ENCODE measurements at places on chromosomes 7 and 10.
A peak's percentile ranks its signal among the peaks of the same experiment; 100 is the strongest.

DNA sequence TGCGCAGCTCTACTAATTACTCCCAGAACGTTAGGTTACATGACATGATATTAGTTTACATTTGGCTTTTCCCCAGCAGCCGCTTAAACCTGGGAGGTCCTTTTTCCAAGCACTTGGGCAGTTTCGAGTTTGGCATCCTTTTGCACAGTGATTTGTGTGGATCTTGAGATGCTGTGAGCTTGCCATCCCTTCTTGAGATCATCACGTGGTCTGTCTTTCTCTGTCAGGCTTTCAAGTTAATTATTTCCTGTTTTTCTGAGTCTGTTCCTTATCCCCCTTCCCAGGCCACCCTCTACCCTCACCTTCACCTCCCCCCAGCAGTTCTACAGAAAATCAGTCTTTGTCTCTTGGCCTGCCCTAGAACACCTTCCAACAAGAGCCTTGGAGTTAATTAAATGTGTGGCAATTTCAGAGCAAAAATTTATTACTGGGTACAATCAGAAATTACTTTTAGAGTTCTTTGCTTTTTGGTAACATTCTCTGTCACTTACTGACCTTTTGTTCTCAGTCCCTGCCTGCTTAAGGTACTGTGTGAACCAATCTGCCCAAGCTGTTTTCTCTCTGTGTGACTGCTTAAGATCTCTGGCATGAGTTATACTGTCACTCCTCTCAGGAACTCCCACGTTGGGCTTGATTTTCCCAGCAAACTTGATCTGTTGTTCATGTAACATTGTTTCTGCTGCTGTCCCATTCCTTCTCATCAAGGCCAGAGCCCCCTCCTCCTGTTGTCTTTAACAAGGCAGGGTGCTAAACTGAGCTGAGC lies 3.1 kb upstream of the SLF2 start:
- DNase-seq = no peak

- DNase-seq = peak; percentile 25
Measured at GRCh38 chr7:87058744-87059524, 520 bp downstream of the ELAPOR2 start.

DNA sequence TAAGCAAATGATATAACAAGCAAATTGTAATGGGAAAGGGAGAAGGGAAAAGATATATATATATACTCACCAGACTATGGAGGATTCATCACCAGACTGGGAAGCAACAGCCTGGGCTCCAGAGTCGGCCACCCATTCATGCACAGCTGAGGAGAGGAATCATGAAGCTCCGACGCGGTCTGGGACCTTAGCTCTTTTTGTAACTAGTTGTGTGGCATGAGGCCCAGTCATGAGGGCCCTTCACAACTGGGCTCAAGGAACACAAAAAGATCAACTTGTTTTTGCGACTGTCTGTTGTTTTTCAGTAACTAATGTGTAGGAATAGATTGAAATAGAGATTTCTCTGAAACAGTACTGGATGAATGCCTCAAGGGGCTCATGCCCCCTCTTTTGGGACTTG lies 911.2 kb downstream of the TYW1 start:
- DNase-seq = no peak

DNA sequence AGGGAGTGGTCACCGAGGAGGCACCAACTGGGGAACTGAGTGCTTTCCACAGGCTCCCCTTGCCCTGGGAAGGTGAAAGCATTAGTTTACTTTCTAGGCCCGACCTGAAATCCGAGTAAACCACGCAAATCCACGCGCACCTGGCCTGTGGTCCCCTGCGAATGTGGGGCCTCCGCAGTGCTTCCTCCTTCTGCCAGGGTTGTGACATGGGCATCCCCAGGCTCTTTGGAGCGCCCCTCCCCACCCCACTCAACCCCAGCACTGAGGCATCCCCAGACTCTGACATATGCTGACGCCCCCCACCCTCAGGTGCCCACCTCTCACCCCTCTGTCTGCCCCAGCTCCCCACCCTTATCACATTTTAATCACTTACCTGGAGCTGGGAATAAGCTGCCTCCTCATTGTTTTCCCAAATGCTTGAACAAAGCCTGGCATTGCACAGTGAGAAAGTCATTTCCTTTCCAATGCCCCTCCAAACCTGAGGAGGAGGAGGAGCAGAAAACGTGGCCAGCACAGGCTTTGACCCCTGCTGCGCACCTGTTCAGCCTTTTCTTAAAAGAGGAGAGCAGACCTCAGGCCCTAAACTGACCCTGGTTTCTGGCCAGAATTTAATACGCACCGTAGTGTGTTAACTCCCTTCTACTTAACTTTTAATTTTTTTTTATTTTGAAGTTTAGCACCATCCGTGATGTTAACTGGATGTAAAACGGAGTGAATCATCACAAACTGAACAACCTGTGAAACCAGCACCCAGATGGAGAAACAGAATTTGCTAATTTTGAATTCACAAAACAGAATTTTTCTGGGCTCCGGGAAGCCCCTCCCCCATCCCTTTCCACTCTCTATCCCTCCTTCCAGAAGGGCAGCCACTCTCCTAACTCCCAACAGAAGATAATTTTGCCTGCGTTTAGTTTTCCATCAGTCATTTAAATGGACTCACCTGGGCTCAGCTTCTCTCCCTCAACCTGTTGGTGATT lies 129.4 kb downstream of the WDR11 start:
- DNase-seq = no peak

- no peak for DNase-seq
Measured at GRCh38 chr10:74011017-74011416, 13.1 kb downstream of the VCL start.

- DNase-seq = no peak
Measured at GRCh38 chr10:1380088-1380671, 324.0 kb downstream of the WDR37 start.

DNA sequence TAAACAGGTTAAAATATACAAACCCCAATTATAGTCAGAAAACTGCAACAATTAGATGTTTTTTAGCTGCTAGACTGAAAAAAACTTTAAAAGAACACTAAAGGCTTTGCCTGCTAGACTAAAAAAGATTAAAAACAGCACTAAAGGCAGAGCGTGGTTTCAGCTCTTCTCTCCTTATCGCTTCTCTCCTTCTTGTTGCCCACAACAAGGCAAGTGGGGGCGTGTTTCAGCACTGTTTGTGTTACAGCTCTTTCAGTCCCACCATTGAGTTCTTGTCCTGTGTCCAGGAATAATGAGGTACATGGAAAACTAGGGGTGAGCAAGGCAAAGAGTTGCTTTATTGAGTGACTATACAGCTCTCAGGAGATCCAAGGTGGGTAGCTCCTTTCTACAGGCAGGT lies 112.3 kb downstream of the HPSE2 start:
- no peak for DNase-seq

GRCh38 chr7:110852156-110852940 lies 238.6 kb upstream of the LRRN3 start:
- no peak for DNase-seq

DNA sequence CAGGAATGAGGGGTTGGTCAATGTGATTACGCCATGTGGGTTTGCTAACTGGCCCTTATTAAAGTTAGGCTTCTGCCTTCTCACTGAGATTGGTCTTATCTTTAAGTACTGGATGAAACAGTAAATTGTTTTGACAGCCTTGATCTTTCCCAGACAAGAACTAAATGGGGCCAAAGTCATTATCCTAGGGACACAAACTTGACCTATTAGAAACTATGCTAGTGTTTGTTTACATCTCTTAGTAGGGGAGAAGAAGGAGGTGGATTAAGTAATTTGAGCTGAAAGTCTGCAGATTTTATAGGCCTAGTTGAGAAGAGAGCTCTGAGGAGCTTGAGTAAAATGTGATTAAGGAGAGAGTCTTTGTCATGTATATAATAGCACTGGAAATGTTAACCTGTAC lies 386.9 kb downstream of the HTR7 start:
- no peak for DNase-seq

DNA sequence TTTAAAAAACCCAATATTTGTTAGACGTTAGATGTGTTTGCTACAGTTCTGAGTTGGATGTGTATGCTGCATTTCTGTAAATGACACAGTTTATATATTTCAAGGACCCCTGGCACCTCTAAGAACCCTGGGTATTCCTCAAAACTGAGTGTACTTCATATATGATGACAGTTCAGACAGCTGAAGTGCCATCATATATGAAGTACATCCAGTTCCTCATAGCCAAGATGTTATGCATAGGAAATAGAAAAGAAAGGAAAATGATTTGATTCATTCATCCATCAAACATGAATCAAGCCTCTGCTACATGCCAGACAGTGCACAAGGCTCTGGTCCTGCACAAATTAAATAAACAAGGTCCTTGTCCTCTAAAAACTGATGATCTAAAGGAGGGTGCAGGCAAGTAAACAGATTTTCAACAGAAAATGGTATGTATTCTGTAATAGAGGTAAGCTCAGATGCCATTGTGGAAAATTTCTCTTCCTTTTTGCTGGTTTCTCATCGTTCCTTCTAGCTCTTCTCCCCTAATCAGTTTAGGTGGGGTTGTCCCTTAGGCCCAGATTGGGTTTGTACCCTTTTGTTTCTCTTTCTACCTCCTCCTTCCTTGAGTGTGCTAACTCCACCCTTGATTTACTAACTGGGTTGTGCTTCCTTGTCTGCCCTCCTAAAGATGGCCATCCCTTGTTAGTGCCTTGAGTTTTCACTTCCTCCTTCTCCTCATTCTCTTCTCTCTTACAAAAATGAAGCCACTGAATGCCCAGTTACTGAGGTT lies 25.3 kb upstream of the SMIM30 start:
- DNase-seq = no peak

GRCh38 chr10:95221124-95221523 lies 27.1 kb downstream of the ACSM6 start:
- no peak for DNase-seq

- DNase-seq = peak; percentile 13
Measured at GRCh38 chr7:156889089-156889488, 3.9 kb downstream of the LMBR1 start.

DNA sequence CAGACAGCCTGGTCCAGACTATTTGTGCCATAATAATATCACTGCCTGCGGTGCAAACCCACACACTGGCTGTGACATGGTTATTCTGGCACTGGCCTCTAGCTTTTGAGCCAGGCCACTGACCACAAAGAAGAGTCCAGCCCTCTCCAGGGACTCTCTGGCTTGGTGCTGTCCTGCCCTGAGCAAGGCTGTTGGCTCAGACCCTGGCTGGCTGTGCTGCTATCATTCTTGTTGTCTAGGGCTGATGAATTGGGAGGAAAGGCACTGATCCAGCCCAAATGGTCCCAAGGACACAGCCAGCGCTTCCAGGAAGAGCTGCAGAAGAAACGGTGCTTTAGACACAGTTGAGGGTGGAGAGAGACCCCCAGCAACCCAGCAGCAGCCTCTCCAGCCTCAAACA lies 80.8 kb downstream of the TMEM130 start:
- no peak for DNase-seq

DNA sequence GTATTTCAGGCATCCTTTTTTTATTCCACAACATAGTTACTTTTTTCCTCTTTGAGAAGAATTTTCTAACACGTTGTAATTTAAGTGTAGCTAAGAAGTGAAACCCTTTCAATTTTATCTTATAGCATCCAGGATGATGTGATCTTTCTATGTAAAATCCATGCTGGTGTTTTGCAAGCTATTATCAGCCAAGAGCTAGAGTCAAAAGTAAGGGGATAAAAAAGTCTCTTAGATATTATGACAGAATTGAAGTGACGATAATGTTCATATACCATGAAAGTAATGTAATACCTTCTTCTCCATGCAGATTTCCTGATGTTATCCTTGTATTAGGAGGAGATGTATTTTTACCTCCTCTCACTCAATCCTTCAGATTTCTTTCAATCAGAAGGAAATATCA lies 64.2 kb upstream of the MBL2 start:
- no peak for DNase-seq

- DNase-seq = no peak
Measured at GRCh38 chr7:18445483-18445882, 50.1 kb upstream of the HDAC9 start.

- no peak for DNase-seq
Measured at GRCh38 chr7:50622821-50623220, 57.6 kb upstream of the DDC start.

DNA sequence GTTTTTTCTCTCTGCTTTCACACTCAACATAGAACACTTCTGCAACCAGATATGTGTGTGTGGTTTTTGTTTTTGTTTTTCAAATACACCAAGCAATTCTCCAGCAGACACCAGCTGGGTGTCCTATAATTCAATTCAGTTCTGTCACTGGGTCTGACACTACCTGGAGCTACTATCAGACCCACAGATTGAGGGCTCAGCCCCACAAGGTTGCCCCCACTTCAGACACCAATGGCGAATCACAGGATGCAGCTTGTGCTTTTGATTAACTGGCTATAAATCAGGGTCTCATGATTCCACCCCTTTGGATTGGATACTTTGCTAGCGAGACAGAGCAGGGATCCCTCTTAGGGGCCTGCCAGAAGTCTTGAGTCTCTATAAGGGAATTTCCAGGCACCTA lies 462.2 kb upstream of the NRP1 start:
- no peak for DNase-seq

- DNase-seq = no peak
Measured at GRCh38 chr10:28331066-28331465, 28.2 kb upstream of the MPP7 start.

DNA sequence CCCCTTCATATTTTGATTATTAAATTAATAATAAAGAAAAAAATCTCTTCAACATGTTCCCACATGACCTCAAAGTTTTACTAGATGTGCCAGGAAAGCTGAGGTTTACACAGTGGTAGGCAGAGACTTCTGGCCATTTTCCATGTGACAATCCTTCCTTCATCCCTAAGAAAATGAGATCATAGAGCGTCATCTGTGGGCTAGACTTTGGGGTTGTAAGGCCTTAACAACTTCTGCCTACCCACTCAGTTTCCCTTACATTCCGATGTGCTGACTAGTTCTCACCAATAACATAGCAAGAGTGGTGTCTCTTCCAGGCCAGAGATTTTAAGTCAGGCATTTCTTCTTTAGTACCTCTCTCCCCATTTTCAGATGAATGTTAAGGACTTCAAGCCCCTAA lies 171.1 kb upstream of the PHF14 start:
- no peak for DNase-seq

- no peak for DNase-seq
Measured at GRCh38 chr7:11430841-11431240, 401.2 kb downstream of the THSD7A start.

- DNase-seq = no peak
Measured at GRCh38 chr7:30697719-30698460, 15.6 kb upstream of the CRHR2 start.

GRCh38 chr7:139596626-139597025 lies 73.1 kb downstream of the CLEC2L start:
- DNase-seq = no peak

Measured in NCI-H510A (cell line).